Nasal cavity respiratory epithelium epithelial cell of viscerocranial mucosa (primary cell): ENCODE measurements at places on chromosomes 5 and 9. TPM values are rescaled to one million over a fixed set of nuclear protein-coding genes. Genes with fewer than 3 reads are reported as not detected.

Gene GFI1B
- not detected in 2 replicates for total RNA-seq

Gene OSMR
- 84.1 and 161 TPM in 2 replicates for total RNA-seq

Gene OTULINL
- total RNA-seq = 0.34 and 0.36 TPM in 2 replicates

Gene CCDC171
- 2.3 and 3.8 TPM in 2 replicates for total RNA-seq

Gene CCL27
- total RNA-seq = 0.21 and 0.34 TPM in 2 replicates

Gene ADRA1B
- total RNA-seq = under 0.01 TPM in 1 of 2 replicates, not detected in the other

Gene TXNDC8
- total RNA-seq = not detected in 2 replicates

Gene SLC6A7
- total RNA-seq = not detected in 2 replicates

Gene ATG12
- total RNA-seq = 51.3 and 53.9 TPM in 2 replicates

Gene CCL21
- total RNA-seq = not detected in 2 replicates

Gene EGFLAM
- total RNA-seq = 0.93 TPM in 1 of 2 replicates, not detected in the other

Gene ORM2
- not detected in 2 replicates for total RNA-seq

Gene ITK
- not detected in 2 replicates for total RNA-seq

Gene ENG
- 0.34 and 2.3 TPM in 2 replicates for total RNA-seq

Gene ROPN1L
- total RNA-seq = 0.07 TPM in 1 of 2 replicates, not detected in the other

Gene CD74
- 2.4 and 23.1 TPM in 2 replicates for total RNA-seq

Gene FOXD1
- total RNA-seq = 5.2 and 13.0 TPM in 2 replicates

Gene TMEM203
- 33.0 and 38.3 TPM in 2 replicates for total RNA-seq

Gene PCDHGA5
- under 0.01 and 0.64 TPM in 2 replicates for total RNA-seq

Gene ADAMTS6
- total RNA-seq = 12.2 and 28.7 TPM in 2 replicates

Gene DOK3
- total RNA-seq = 0.68 and 7.6 TPM in 2 replicates

Gene PCDHGA6
- total RNA-seq = under 0.01 and 1.1 TPM in 2 replicates

Gene ANKRA2
- total RNA-seq = 29.7 and 45.8 TPM in 2 replicates

Gene SPATA31C1
- not detected in 2 replicates for total RNA-seq

Gene CCL28
- total RNA-seq = 1.0 and 8.0 TPM in 2 replicates

Gene LRRTM2
- total RNA-seq = not detected in 2 replicates

Gene IFNK
- not detected in 2 replicates for total RNA-seq

Gene GPRIN1
- total RNA-seq = 3.1 and 5.1 TPM in 2 replicates

Gene PHYHD1
- 1.3 and 1.7 TPM in 2 replicates for total RNA-seq

Gene STPG3
- not detected in 2 replicates for total RNA-seq

Gene IFNB1
- total RNA-seq = under 0.01 TPM in 1 of 2 replicates, not detected in the other

Gene FCN2
- total RNA-seq = not detected in 2 replicates

Gene APBA1
- 0.68 and 2.7 TPM in 2 replicates for total RNA-seq

Gene C5orf52
- total RNA-seq = not detected in 2 replicates

Gene SEMA5A
- total RNA-seq = 1.8 and 3.4 TPM in 2 replicates

Gene CCNI2
- 0.28 TPM in 1 of 2 replicates, not detected in the other for total RNA-seq

Gene NPR2
- total RNA-seq = 4.1 and 15.9 TPM in 2 replicates

Gene RALGDS
- 15.4 and 35.7 TPM in 2 replicates for total RNA-seq

Gene STX17
- total RNA-seq = 22.2 and 31.3 TPM in 2 replicates

Gene LHX3
- total RNA-seq = not detected in 2 replicates

Gene ANKRD34B
- total RNA-seq = not detected in 2 replicates

Gene ATP6V0E1
- 186 and 224 TPM in 2 replicates for total RNA-seq

Gene ZBED3
- 0.68 and 1.3 TPM in 2 replicates for total RNA-seq

Gene CARD6
- total RNA-seq = 8.5 and 10.7 TPM in 2 replicates

Gene TNIP1
- 92.6 and 212 TPM in 2 replicates for total RNA-seq

Gene OR1J4
- not detected in 2 replicates for total RNA-seq

Gene GOLM1
- total RNA-seq = 13.7 and 55.1 TPM in 2 replicates

Gene SLC46A2
- not detected in 2 replicates for total RNA-seq

Gene LCN2
- 49.6 and 128 TPM in 2 replicates for total RNA-seq

Gene F2RL2
- not detected in 2 replicates for total RNA-seq
